ENCODE measurements at places on chromosomes 5 and 9. TPM values are rescaled to one million over a fixed set of nuclear protein-coding genes. Genes with fewer than 3 reads are reported as not detected.

- no peak for DNase-seq
Measured at GRCh38 chr9:38445154-38446043, 21.1 kb upstream of the IGFBPL1 start.

KIF12 gene
- total RNA-seq = 3.3 TPM

GRCh38 chr5:80076131-80077050 is 41.2 kb downstream of the THBS4 start:
- DNase-seq = no peak

DNA sequence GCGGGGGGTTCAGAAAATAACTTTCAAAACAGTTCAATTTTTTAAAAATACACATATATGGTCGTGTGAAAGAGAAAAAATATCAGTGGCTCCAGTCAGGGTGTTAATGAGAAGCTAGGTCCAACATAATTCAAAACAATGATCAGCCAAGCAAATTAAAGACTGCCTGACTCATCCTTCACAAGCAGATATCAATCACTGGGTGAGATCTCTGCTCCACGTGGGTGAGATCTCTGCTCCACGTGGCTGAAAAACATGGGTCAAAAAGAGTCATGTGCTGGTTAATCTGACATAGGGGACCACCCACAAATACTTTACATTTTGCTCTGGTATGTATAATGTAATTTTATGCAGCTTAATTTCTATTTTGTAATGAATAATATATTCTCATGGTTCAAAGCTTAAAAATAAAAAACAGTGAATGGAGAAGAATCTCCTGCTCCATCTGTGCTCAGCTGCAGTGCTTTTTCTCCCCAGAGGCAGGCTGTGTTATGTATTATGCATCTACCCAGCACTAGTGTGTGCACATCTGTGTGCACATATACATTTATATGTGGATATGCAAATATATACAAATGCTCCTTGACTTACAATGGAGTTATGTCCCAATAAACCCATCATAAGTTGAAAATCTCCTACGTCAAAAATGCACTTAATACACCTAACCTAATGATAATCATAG is 93.1 kb upstream of the S1PR3 start:
- DNase-seq = no peak

NRG2 gene
- 0.13 TPM for total RNA-seq

DNA sequence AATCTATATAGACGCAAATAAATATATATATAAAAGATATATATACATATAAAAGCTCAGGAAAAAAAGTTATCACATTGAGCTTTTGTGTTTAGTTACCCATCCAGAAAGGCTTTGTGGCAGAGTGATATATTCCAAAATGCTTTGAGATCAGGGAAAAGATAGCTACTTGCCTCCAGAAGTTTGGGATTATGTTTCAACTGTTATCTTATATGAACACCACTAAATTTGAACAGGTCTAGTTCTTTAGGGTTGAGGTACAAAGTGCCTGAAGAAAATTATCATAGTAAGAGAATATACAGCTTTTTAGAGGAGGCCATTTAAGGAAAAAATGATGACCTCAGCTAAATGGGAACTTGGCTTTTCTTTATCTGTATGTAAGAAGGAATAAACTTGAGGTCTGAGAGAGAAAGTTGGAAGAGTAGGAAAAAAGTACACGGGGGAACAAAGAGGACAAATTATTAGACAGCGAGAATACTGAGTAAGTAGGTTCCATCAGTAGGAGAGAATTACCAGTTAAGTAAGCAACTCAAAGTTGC is 2.4 kb downstream of the ERP44 start:
- DNase-seq = no peak

ATP10B gene
- total RNA-seq = 0.11 TPM

GRCh38 chr9:87644659-87645058 is 81.3 kb upstream of the CTSL start:
- DNase-seq = no peak

NPR3 gene
- total RNA-seq = not detected

DNA sequence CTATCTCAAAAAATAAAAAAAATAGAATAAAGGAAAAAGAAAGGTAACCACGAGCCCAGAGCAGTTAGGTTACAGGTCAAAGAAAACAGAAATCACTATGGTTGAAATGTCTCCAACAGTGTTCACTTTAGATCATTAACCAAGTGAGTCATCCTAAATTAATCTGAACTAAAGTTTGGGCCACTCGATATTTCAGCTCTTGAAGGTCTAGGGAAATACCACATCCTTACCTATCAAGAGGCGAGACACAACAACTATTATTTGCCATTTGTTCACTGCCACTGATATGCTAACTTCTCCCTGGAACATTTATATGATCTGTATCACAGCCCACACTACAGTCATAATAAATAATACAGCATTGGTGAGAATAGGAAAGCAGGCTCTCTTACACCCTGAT is 111.3 kb upstream of the NR5A1 start:
- DNase-seq = no peak

DNA sequence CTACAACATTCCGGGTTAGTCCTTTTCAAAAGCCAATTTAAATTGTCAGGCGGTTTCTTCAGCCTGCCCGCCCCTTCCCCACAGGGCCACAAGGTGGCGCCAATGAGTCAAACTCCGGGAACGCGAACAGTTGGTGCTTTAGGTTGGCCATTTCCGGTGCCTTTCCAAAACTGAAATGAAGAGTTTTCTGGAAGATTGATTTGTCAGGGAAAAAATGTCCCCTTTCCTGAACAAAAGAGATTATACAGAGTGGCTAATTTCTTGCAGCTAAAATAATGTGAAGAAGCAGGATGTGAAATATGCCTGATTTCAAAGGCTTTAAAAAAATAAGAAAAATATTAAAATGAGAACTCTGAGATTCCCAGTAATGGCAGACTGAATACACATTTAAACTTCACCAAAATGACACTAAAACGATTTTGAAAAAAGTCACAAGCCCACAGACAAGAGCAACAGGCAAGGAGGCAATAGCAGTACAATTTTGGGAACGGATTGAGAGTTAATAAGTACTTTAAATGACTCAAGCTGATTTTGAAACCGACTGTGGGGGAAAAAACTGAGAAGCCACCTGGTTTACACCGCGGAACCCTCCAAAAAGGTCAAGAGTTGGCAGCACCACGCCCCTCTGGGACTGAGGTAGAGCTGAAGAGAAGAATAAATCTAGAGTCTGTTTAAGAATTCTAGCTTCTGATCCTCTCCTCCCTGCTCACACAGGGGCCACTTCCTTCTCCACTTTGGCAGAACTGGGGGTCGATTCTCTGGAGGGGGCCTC is 45.7 kb downstream of the SLC46A2 start:
- peak; percentile 77 for DNase-seq

PTPN3 gene
- total RNA-seq = 2.2 TPM

DNA sequence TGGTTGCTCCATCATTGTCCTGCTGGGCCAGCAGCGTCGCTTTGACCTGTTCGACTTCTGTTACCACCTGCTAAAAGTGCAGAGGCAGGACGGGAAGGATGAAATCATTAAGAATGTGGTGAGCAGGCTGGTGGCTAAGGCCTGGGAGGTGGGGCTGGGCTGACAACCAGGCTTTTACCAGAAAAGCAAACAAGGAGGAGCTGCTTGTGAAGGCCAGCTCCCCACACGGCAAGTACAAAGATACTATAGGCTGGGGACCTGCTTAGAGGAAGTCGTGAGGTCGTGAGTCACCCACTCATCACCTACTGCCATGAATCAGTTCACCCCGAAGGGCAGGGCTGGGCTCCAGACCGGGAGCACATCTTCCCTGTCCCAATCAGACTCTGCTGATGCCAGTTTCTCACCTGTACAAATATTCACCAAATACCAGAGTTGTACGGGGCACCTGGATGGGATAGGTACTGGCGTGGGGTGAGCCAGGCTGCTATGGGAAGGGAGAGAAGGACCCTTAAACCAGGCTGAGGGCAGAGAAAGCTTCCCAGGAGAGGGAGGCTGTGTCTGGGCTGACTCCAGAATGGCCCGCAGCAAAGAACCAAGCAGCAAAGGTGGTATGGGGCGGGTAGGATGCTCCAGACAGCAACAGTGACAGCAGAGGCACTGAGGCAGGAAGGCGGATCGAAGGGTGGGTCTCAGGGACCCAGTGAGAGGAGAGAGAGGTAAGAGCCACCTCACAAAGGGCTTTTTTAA is 69.3 kb upstream of the NIPAL4 start:
- no peak for DNase-seq

DNA sequence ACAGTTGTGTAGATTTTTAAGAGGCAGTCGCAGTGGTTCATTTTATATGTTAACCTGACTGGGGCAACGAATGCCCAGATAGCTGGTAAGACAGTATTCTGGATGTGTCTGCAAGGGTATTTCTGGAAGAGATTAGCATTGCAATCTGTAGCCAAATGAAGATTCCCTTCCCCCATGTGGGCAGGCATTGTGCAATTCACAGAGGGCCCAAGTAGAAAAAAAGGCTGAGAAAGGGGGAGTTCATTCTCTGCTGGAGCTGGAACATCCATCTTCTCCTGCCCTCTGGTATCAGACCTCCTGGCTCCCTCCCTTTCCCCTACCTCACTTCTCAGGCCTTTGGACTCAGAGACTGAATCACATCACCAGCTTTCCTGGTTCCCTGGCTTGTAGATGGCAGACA is 70.6 kb downstream of the TENT4A start:
- no peak for DNase-seq

DNA sequence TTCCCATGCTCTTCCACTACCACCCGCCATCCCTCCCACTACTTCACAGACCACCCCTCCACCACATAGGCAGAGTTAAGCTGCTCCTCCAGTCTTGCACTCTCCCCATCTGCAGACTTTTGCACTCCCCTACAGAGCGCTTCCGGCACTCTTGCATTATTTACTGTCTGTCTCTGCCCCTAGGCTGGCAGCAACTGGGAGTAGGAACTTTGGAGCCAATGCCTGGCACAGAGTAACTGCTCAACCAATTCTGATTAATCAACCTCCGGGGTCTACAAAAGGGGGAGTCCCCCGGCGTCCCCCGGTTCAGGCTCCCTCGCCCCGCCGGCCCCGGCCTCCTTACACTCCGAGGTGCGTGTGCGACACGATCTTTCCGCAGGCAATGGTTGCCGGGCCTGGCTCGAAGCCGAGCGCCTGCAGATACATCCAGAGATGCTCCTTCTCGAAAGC is 498 bp downstream of the HAUS6 start:
- no peak for DNase-seq

TRAF1 gene
- total RNA-seq = 1.4 TPM

ENTREP1 gene
- total RNA-seq = 21.3 TPM

- no peak for DNase-seq
Measured at GRCh38 chr5:56774957-56775356, 40.4 kb upstream of the MAP3K1 start.

GRCh38 chr9:21075484-21075883 is 2.3 kb downstream of the IFNB1 start:
- DNase-seq = no peak

ARRDC1 gene
- total RNA-seq = 34.4 TPM

ZNF618 gene
- total RNA-seq = 13.6 TPM

DNA sequence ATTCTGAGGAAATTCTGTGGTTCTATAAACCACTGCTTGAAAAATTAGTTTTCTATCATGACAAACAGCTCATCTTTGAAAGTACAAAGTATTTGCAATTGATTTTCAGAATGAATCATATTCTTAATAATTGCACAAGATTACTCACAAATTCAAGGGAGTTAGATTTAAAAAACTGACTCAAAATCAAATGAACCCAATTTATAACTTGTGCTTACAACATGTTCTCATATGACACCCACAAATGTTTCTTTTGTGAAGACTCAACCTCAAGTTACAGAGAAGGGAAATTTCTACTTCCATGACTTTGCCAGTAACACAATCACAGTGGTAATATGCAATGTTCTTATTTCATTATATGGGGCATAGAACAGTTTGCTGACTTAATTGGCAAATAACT is 272.0 kb upstream of the ACTBL2 start:
- no peak for DNase-seq

DNA sequence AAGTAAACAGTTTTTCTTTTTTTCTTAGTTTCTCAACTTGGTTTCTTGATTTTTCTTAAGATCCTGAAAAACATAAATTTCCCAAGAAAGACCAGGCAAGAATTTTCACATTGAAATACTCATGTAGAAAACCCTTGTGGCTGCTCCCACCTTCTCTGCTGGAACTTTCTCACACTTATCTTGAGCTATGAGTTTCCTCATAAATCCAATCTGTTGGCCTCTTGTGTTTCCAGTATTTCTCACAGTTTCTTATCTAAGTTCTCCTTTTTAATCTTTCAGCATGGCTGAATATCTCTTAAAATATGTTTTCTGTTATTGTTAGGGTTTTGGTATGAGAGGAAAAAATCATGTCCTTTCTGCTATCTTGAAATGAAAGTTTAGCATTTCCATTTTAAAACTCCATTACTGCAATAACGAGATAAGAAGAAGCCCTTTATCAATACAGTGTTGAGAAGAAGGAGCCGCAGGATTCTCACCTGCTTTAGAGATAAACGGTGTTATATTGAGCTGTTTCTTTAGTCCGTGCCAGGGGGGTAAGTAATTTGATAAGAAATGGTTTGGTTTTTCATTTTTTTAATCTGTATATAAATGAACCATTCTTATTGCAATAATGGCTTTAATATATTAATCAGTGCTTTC is 89.3 kb downstream of the ALDH1A1 start:
- DNase-seq = no peak

DNA sequence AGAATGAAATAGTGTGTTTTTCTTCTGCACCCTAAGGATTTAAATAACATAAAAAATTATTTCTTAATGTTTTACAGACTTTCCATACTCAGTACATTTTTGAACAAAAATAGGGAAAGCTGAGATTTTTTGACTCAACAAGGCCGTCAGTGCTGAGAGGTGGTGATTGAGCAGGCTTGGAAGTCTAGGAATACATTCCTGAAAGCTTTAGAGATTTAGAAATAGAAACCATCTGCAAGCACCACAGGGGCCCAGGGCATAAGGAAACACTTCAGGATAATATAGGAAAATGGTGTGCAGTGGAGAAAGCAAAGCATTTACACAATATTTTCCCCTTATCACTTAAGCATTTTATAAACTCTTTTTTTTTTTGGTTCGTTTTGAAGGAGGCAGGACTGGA is 5.2 kb downstream of the BASP1 start:
- DNase-seq = no peak

GRCh38 chr9:5042661-5043178 is 57.6 kb downstream of the JAK2 start:
- DNase-seq = peak; percentile 57

DNA sequence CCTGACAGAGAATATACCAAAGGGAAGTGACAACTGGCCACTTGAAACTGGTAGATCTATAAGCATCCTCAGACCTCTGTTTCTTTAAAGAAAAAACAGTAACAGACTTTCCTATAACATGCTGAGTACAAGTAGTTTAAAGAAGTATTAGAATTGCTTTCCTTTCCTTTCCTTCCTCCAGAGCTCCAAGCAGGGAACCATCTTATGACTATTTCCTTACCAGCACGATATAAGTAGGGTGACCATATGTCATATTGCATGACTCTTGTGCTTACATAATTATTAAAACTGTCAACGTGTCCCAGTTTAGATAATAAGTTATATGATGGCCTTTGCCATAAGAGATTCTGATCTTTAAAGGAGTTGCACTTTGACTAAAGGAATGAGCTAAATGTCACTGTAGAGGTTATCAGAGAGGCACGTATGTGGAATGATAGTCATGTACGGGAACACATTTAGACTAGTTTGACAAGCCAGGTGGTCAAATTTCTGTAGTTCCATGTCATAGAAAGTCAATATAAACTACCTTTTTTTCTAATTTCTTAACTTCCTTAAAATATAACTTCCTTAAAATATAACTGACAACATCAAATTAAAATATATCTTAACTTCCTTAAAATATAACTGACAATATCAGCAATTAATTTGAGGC is 212.7 kb upstream of the CD180 start:
- DNase-seq = no peak

All from H9 (cell line).